Astrocyte (in vitro differentiated cells and primary cell): ENCODE measurements at places on chromosomes 4 and X. TPM values are rescaled to one million over a fixed set of nuclear protein-coding genes. Genes with fewer than 3 reads are reported as not detected.

GRCh38 chr4:3313556-3314228 is 20.9 kb downstream of the RGS12 start:
- no peaks in the 10 kb centered on the region for H3K36me3 ChIP-seq
- no peak overlapping the region for H3K27ac ChIP-seq
- H3K4me1 ChIP-seq: no peaks in the 10 kb centered on the region
- H3K4me3 ChIP-seq: no peak overlapping the region
- no peaks in the 10 kb centered on the region for H3K27me3 ChIP-seq
- DNase-seq: no peak

- H3K36me3 ChIP-seq: no peaks in the 10 kb centered on the region
- no peak overlapping the region for H3K27ac ChIP-seq
These were observed 57.8 kb upstream of the BEND2 start for GRCh38 chrX:18278449-18278848.

GRCh38 chr4:88623097-88623496 is 30.8 kb downstream of the HERC3 start:
- H3K4me1 ChIP-seq: no peaks in the 10 kb centered on the region
- peak; percentile 89 for DNase-seq
- H3K27ac ChIP-seq: peak overlapping the region; percentile 57
- H3K4me3 ChIP-seq: no peak overlapping the region
- no peaks in the 10 kb centered on the region for H3K27me3 ChIP-seq

GRCh38 chrX:24575496-24575895 is 71.7 kb downstream of the PCYT1B start:
- H3K4me3 ChIP-seq: no peak overlapping the region
- no peak overlapping the region for H3K27ac ChIP-seq
- H3K36me3 ChIP-seq: no peaks in the 10 kb centered on the region

GRCh38 chrX:97332963-97333362 is 449.3 kb downstream of the RPA4 start:
- H3K36me3 ChIP-seq: no peaks in the 10 kb centered on the region
- H3K4me3 ChIP-seq: no peak overlapping the region
- DNase-seq: peak; percentile 8
- no peaks in the 10 kb centered on the region for H3K27me3 ChIP-seq
- no peaks in the 10 kb centered on the region for H3K4me1 ChIP-seq

DNA sequence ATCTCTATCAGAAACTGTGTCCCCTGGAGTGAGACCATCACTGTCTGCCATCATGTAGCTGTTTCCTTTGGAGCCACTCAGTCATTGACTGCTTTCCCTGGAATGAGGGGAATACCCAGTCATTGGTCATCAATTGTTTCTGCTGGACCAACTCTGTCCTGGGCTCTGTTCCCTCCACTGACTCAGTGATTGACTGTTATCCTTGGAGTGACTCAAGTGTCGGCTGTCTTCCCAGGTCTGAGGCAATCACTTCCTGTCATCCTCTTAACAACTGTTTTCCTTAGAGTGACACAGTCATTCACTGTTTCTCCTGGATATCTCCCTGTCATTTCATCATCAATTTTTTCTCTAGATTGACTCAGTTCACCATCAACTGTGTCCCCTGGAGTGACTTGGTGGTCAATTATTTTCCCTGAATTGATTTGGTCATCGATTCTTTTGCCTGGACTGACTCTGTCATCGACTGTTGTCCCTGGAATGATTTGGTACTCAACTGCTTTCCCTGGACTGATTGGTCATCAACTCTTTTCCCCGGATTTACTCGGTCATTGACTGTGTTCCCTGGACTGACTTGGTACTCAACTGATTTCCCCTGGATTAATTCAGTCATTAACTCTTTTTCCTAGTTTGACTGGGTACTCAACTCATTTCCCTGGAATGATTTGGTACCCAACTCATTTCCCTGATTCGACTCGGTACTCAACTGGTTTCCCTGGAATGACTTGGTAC is 327.9 kb upstream of the VCX start:
- no peak overlapping the region for H3K27ac ChIP-seq
- H3K4me1 ChIP-seq: no peaks in the 10 kb centered on the region
- no peaks in the 10 kb centered on the region for H3K27me3 ChIP-seq
- no peak overlapping the region for H3K4me3 ChIP-seq
- no peak for DNase-seq

- H3K27me3 ChIP-seq: no peaks in the 10 kb centered on the region
- no peaks in the 10 kb centered on the region for H3K4me1 ChIP-seq
- no peak for DNase-seq
- no peaks in the 10 kb centered on the region for H3K36me3 ChIP-seq
- H3K27ac ChIP-seq: no peak overlapping the region
These were observed 134.2 kb downstream of the MAML3 start for GRCh38 chr4:140019619-140020347.

GRCh38 chr4:8315435-8316250 is 46.1 kb downstream of the HTRA3 start:
- peak; percentile 74 for DNase-seq
- H3K27me3 ChIP-seq: peaks cover 5% of the 10 kb centered on the region
- no peaks in the 10 kb centered on the region for H3K36me3 ChIP-seq
- peaks cover 15% of the 10 kb centered on the region for H3K4me1 ChIP-seq
- peak overlapping the region; percentile 30 for H3K4me3 ChIP-seq

TLR10 gene
- total RNA-seq: not detected in 2 replicates

ADH1A gene
- not detected in 2 replicates for total RNA-seq
